ENCODE measurements at places on chromosomes 4 and X.

GRCh38 chr4:181860668-181861067, 382.5 kb upstream of the TENM3 start:
- DNase-seq: no peak

- no peak for DNase-seq
Measured at GRCh38 chr4:41853973-41854372, 81.3 kb upstream of the TMEM33 start.

- DNase-seq: peak; percentile 23
Measured at GRCh38 chrX:47232803-47233332, at the start of gene USP11. Gene USP11, plus strand, starts transcription at chrX:47233009. Its CDS starts 35 bp downstream, at chrX:47233044.

DNA sequence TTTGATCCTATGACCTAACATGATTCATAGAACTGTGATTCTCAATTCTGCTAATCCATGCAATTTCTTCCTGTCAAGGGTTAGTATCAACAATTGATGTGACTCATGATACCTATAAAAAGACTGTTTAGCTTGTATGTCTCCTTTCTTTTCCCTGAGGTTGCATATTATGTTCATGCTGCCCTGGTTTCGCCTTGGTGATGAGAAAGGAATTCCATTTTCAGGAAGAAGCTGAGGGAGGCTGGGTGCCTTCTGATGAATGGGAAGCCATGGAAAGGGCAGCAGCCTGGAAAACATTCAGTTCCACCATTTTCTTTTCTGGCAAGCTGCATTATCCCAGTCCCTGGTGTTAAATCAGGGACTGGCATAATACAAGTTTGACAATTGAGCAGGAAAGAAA, 976.5 kb downstream of the RPA4 start:
- no peak for DNase-seq

- no peak for DNase-seq
Measured at GRCh38 chr4:167233685-167234315, 494 bp downstream of the SPOCK3 start.

- DNase-seq: peak; percentile 67
Measured at GRCh38 chr4:101345596-101346350, 1.6 kb downstream of the PPP3CA start.

Measured in T-helper 9 cell (primary cell).